ENCODE measurements at places on chromosomes 6 and 20.

- peaks cover 16% of the 10 kb centered on the region for H3K27me3 ChIP-seq
- no peak overlapping the region for H3K4me3 ChIP-seq
- no peak overlapping the region for H3K27ac ChIP-seq
- H3K4me1 ChIP-seq, result peaks cover 16% of the 10 kb centered on the region
- no peak for DNase-seq
These were observed 125.7 kb upstream of the ARID1B start for GRCh38 chr6:156651486-156651885.

GRCh38 chr20:4134355-4134834 lies 119.0 kb upstream of the RNF24 start:
- H3K27ac ChIP-seq, result no peak overlapping the region
- no peak overlapping the region for H3K4me3 ChIP-seq
- DNase-seq, result no peak

DNA sequence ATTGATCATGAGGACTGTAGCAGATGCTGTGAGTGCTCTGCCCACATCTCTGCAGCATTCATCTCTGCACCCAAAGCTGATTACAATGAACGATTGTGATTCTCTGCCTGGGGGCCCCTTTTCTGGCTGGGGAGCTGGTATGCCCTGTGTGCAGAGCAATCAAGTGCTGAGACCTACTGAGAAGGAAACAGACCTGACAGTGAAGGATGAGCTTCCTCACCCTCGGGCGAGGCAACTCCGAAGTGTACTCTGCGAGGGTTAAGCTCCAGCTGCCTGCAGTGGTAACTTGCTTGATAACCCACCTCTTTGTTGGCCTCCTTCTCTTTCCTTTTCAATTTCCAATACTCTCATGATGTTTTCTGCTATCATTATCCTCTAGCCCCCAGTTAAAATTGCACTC lies 289.7 kb upstream of the RNF24 start:
- no peak overlapping the region for H3K4me3 ChIP-seq
- no peaks in the 10 kb centered on the region for H3K27me3 ChIP-seq
- H3K36me3 ChIP-seq, result no peaks in the 10 kb centered on the region
- no peaks in the 10 kb centered on the region for H3K4me1 ChIP-seq
- H3K27ac ChIP-seq, result no peak overlapping the region

DNA sequence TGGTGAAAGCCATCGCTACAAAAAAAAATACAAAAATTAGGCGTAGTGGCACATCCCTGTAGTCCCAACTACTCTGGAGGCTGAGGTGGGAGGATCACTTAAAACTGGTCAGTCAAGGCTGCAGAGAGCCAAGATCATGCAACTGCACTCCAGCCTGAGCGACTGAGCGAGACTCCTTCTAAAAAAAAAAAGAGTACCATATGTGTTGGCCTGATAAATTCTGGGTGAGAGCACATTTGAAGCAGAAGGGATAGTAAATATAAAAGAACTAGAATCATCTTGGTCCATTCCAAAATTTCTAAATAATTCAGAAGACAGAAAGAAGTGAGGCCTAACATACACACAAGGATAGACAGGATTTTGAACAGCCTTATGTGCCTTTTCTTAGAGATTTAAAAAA lies 2.2 kb downstream of the IBTK start:
- peak overlapping the region; percentile 63 for H3K4me3 ChIP-seq
- H3K36me3 ChIP-seq, result peaks cover 30% of the 10 kb centered on the region
- H3K27ac ChIP-seq, result peak overlapping the region; percentile 82
- H3K27me3 ChIP-seq, result no peaks in the 10 kb centered on the region
- no peak for DNase-seq

- H3K4me1 ChIP-seq, result no peaks in the 10 kb centered on the region
- H3K27ac ChIP-seq, result no peak overlapping the region
- H3K27me3 ChIP-seq, result peaks cover 5% of the 10 kb centered on the region
- H3K36me3 ChIP-seq, result no peaks in the 10 kb centered on the region
These were observed 17.9 kb upstream of the PNPLA1 start for GRCh38 chr6:36252005-36252404.
